ENCODE measurements at places on chromosomes 3 and 15.

DNA sequence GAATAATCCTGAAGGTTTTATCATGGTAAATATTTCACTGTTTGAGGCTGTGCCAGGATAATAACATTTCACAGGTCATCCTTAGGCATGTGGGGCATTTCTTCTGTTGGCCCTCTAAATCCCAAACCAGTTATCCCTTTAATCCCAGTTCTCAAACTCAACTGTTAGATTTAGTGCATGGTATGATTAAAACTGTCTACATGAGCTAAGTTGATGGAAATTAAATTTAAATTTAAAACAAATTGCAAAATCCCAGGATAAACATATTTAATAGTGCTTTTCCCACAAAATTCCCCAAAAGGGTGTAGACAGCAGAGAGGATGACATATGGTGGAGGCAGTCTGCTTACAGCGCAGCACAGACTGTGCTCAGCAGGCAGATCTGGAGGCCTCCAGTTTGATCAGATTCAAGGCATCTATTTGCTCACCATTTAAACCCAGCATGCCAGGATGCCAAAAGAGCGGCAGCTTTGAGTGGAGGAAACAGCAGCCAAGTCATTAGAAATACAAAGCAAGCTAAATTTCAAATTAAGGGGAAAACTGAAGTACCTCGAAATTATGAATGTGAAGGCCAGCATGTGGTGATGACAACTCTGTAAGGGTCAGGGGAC, 325.8 kb downstream of the KCNH8 start:
- no peak for DNase-seq

DNA sequence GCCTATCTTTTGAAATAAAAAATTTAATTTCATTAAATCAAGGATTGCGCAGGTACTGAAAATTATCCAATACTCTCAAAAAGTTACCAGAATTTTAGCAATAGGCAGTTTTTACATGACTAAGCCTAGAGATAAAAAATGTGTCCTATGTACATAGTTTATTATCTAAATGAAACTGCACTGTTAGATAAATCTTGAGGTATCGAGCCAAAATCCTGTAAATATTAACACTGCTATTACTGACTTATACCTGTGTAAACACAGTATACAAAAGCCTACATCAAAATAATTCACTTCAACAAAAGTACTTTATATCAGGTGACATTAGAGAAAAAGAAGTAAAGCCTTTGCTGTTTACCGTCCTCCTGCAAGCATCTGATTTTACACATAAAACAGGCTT, 60.7 kb downstream of the TASOR start:
- no peak for DNase-seq

- no peak for DNase-seq
Measured at GRCh38 chr3:15292765-15293522, 39.4 kb downstream of the SH3BP5 start.

GRCh38 chr3:141816958-141817357, 53.8 kb downstream of the GRK7 start:
- no peak for DNase-seq

DNA sequence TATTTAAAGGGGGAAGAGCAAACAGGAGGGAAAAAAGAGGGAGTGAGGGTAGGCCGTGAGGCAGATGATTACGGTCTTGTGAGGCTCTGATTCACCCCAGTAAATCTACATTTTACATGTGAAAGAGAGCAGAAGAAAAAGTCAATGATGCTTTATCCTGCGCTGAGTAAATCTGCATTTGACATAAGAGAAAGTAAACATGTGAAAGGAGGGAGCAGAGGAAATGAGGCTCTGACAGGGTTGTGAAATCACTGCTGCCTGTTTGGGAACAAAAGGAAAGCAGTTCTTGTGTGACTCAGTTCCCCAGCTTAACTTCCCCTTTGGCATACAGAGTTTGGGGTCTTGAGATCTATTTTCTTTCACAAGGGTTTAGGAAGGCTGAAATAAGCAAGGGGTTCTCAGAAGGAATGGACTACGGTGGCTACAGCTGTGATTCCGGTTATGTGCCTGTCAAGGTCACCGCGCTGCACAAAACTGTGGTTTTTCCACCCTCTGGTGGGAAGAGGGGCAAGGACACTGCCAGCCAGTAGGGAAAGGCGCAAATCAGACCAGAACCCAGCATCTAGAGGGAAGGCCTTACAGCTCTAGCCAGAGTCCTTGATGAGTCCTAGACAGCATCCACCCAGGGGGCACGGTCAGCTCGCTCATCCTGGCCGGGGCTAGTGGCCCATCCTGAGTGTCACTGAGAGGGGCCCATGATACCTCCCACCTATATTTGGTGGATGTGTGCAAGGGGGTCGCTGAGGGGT, 18.9 kb upstream of the HCN4 start:
- no peak for DNase-seq

GRCh38 chr3:89072642-89073041, 34.8 kb upstream of the EPHA3 start:
- no peak for DNase-seq

DNA sequence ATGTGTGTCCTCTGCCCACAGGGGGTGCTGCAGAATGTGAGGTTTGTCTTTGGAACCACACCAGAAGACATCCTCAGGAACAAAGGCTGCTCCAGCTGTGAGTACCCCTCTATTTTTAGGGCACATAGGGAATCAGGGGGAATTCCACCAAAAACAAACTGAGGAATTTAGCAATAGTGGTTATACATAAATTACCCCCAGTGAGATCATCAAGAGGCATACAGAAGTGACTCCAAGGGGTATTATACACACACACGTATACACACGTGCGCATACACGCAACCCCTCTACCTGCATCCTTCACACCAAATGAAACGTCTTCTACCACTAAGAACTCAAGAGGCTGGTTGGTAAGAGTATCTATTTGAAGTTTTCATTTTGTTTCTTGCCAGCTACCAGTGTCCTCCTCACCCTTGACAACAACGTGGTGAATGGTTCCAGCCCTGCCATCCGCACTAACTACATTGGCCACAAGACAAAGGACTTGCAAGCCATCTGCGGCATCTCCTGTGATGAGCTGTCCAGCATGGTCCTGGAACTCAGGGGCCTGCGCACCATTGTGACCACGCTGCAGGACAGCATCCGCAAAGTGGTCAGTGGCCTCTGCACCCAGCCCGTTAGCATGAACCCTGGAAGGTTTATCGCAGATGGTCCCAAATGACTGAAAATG, 2.9 kb downstream of the THBS1 start:
- no peak for DNase-seq

GRCh38 chr3:29169451-29169850, 111.4 kb upstream of the RBMS3 start:
- DNase-seq: no peak

DNA sequence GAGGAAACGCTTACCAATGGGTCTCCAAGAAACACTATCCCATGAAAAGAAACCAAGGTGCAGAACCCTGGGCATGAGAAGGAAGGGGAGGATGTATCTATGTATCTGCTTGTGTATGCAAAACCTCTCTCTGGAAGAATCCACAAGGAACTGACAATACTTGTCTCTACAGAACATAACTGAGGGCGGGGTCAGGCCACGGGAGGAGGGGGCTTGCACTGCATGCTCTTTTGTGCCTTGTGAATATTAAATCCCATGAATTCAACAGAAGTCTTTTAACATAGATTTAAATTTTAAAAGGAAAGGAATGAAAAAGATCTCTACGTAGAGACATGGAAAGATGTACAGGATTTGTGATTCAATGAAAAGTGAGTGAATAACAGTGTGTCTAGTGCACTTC, 57.8 kb downstream of the RPN1 start:
- DNase-seq: no peak

DNA sequence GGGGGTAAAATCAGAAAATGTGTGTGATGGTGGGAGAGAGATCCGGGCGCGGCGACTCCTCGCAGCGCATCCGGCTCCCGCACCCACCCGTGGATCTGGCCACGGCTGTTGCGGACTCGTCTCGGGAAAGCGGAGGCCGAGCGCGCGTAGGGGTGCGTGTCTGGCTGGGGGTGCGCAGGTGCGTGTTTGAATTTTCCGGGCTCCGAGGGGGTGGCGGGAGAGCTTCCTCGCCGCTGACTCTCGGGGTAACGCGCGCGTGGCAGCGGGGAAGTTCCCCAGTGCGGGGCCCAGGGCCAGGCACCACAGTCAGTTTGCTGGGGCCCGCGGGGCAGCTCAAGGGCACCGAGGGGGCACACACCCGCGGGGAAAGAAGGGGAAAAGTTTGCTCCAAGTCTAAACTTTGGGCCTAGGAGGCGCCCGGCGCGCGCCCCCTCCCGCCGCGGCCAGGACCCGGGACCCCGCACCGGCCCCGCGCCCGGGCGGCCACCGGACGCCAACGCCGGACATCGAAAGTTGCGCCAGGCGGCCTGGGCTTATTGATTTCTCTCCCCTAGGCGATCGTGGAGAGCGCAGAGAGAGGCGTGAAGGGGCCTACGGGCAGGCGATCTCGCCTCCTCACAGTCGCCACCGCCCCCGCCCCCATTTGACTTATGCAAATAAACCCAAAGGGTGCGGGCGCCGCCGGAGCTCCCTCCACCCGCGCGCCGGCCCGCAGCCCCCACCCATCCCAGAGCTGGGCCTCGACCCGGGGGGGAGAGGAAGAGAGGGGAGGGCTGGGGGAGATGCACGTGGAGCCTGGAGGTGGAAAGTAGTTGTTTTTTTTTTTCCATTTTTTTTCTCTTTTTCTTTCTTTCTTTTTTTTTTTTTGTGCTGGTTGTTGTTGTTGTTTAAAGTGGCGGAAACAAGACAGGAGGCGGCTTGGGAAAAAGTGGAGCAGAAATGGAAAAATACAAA, 639 bp downstream of the FOXP1 start:
- DNase-seq: no peak

DNA sequence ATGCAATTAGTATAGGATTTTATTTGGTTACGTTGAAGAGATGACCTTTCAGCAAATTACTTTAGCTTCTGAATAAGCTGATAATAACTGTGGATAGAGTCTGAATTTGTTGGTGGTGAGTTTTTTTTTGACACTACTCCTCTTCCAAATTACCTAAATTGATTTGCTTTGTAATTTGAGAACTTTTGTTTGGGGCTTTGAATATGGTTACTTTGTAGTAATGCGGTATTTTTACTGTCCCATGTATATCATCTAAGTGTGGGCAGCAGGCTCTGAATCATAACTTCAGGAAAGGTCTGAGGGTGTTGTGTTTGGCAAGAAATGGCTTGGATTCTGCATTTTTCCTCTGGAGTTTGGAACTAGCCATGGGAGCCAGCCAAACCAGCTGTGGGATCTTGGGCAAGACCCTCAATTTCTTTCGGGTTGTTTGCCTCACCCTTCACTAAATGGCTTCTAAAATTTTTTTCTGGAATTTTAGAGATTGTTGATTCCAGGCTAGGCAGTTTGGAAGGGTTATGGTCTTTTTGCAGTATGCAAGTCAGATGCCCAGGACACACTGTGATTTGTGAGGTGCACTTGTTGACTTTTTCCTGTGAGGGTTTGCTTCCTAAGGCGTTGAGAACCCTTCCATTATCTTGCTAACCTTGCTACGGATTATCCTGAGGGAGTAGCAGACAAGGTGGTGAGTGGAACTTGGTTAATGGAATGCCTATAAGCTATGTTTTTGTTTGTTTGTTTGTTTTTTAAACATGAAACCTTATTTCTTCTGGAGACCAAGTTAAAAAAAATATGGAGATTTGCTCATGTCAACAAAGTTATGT, 10.4 kb downstream of the PTPRG start:
- DNase-seq: no peak

DNA sequence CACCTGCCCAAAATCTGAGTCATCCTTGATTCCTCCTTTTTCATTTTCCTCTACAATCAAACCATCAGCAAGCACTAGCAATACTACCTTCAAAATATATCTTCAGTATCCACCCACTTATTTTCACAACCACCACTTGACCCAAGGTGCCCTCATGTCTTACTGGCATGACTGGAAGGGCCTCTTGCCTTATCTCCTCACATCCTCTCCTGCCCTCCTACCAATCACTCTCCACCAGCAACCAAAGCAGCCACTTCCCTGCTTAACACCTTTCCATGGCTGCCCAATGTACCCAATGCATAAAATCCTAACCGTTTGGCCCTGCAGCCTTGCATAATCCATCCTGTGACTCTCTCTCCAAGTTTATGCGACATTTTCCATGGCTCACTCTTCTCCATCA, 76.0 kb downstream of the MTHFS start:
- DNase-seq: no peak

GRCh38 chr3:103554451-103554850, 1119.6 kb downstream of the ZPLD1 start:
- no peak for DNase-seq
